Activated naive CD8-positive, alpha-beta T cell treated with anti-CD3 and anti-CD28 coated beads for 36 hours (primary cell): ENCODE measurements at places on chromosomes 16 and 17. TPM values are rescaled to one million over a fixed set of nuclear protein-coding genes. Genes with fewer than 3 reads are reported as not detected.

- DNase-seq = no peak
These were observed 17.7 kb downstream of the ATP6V0A1 start for GRCh38 chr17:42476411-42476810.

DNA sequence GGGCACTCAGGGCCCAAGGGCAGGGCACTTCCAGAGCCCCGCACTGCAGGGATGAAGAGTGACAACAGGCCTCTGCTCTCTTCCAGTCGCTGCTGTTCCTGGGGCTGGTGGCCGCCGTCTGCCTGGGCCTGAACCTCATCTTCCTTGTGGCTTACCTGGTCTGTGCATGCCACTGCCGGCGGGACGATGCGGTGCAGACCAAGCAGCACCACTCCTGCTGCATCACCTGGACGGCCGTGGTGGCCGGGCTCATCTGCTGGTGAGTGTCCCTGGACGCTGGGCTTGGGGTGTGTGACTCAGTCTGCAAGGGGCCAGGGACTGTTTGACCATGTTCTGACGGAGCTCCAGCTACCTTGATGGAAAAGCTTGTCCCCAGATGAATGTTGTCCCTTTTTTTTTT lies 9.0 kb downstream of the TTYH2 start:
- DNase-seq = no peak

DNA sequence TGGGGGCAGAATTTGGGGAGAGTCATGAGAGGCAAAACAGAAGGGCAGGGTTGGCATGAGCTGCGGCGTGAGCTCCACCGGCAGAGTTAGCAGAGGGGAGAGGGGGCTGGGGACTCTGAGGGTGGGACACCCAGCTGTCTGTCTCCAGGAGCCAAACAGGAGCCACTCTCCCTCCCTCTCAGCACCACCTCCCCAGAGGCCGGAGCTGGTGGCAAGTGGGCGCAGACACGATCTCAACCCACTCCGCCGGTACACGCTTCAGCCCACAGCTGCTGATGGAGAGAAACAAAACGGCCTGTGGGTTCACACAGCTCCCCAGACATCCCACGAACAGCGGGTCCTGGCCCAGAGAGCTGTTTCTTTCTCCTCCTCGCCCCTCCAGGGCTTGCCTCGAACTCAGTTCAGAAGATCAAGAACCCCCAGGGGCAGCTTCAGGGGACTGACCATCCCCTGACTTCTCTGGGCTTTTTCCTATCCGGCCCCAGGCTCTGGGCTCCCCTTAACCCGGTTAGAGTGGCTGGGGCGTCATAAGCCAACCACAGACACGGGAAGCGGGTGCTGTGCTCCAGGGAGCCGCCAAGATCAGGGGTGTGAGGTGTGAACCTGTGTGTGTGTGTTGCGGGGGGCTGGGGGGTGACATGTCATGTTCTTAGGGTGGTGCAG lies 7.6 kb downstream of the RHBDF2 start:
- peak; percentile 36 for DNase-seq

The TIMP2 gene
- total RNA-seq = 1.2 TPM

DNA sequence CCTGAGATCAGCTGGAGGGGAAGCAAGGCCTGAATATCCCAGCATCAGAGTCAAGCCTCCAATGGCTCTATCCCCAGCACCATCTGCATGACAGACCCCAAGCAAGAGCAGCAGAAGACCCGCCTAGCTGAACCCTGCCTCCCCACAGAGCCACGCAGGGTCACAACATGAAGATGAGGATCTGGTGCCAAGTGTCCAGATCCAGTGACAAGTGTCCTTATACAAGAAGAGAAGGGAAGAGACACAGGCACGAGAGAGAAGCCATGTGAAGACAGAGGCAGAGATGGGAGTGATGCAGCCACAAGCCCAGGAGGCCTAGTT lies 28.9 kb downstream of the TNFRSF13B start:
- DNase-seq = no peak

The ATP1B2 gene
- 0.10 TPM for total RNA-seq

GRCh38 chr17:50172130-50172529 lies 6.3 kb downstream of the SGCA start:
- DNase-seq = no peak

- no peak for DNase-seq
These were observed 313.8 kb downstream of the SOX9 start for GRCh38 chr17:72434581-72434980.

GRCh38 chr16:90023078-90023447 lies 3.8 kb upstream of the DBNDD1 start:
- no peak for DNase-seq
